ENCODE measurements at places on chromosomes 5 and 9.
A peak's percentile ranks its signal among the peaks of the same experiment; 100 is the strongest.

- DNase-seq = no peak
- peaks cover 4% of the 10 kb centered on the region for H3K27me3 ChIP-seq
- peaks cover 27% of the 10 kb centered on the region for H3K4me1 ChIP-seq
- no peak overlapping the region for H3K27ac ChIP-seq
- peaks cover 2% of the 10 kb centered on the region for H3K36me3 ChIP-seq
Observed at GRCh38 chr9:129595311-129595741, 25.6 kb downstream of the C9orf50 start.

DNA sequence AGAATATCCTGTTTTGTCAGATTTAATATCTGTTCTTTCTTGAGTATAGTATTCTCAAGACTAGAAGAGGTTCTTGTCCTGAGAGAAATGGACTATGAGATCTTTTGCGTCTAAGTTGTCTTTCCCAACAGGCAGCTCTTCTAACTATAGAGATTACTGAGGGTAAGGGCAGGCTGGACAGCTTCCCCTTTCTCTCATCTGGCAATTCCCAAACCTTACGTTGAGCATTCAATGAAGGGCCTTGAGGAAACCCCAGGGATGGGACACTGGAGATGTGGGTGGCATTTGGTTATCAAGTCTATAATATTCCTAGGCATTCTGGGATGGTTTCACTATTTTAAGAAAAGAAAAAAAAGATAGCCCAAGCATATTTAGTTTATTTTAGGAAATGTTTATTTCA is 28.0 kb upstream of the C5orf47 start:
- H3K27me3 ChIP-seq = no peaks in the 10 kb centered on the region
- DNase-seq = no peak
- H3K27ac ChIP-seq = no peak overlapping the region
- peaks cover 3% of the 10 kb centered on the region for H3K4me1 ChIP-seq

DNA sequence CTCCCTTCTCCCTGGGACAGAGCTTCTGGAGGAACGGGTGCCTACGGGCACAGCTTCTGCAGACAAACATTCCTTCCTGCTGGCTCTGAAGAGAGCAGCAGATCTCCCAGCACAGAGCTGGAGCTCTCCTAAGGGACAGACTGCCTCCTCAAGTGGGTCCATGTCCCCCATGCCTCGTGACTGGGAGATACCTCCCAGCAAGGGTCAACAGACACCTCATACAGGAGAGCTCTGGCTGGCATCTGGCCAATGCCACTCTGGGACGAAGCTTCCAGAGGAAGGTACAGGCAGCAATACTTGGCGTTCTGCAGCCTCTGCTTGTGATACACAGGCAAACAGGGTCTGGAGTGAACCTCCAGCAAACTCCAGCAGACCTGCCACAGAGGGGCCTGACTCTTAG is 227.9 kb downstream of the SPATA31D1 start:
- no peak overlapping the region for H3K27ac ChIP-seq
- no peaks in the 10 kb centered on the region for H3K27me3 ChIP-seq
- no peaks in the 10 kb centered on the region for H3K4me1 ChIP-seq
- H3K4me3 ChIP-seq = no peak overlapping the region
- no peak for DNase-seq

DNA sequence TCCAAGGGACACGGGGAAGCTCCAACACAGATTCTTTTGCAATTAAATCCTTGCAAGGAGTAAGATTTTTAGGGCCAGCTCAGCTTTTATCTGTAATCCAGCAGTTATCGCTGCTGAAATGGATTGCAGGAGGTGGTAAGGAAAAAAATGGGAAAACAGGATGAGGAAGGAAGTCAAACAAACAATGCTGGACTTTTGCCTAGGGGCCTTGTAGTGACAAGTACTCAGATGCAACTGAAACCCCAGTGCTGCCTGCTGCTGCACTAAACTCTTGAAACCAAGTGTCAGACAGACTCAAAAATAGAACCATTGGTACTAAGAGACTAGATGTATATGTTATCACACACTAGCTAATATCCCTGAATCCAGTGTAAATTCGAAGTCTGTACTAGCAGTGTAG is 309.2 kb downstream of the CTNND2 start:
- no peaks in the 10 kb centered on the region for H3K27me3 ChIP-seq
- H3K27ac ChIP-seq = no peak overlapping the region
- no peaks in the 10 kb centered on the region for H3K4me1 ChIP-seq
- no peaks in the 10 kb centered on the region for H3K36me3 ChIP-seq
- no peak for DNase-seq

DNA sequence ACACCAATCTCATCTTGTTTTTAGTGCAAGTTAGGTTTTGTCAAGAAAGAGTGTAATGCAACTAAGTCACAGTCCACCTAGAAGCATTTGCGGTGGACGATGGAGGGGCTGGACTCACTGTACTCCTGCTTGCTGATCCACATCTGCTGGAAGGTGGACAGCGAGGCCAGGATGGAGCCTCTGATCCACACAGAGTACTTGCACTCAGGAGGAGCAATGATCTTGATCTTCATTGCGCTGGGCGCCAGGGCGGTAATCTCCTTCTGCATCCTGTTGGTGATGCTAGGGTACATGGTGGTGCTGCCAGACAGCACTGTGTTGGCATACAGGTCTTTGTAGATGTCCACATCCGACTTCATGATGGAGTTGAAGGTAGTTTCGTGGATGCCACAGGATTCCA is 20.2 kb upstream of the SPZ1 start:
- DNase-seq = no peak
- no peak overlapping the region for H3K27ac ChIP-seq
- H3K36me3 ChIP-seq = no peaks in the 10 kb centered on the region

- peaks cover 42% of the 10 kb centered on the region for H3K27me3 ChIP-seq
- H3K36me3 ChIP-seq = no peaks in the 10 kb centered on the region
- H3K4me1 ChIP-seq = peaks cover 5% of the 10 kb centered on the region
- DNase-seq = peak; percentile 59
- no peak overlapping the region for H3K4me3 ChIP-seq
Observed at GRCh38 chr9:121735065-121735792, 83.8 kb downstream of the DAB2IP start.

DNA sequence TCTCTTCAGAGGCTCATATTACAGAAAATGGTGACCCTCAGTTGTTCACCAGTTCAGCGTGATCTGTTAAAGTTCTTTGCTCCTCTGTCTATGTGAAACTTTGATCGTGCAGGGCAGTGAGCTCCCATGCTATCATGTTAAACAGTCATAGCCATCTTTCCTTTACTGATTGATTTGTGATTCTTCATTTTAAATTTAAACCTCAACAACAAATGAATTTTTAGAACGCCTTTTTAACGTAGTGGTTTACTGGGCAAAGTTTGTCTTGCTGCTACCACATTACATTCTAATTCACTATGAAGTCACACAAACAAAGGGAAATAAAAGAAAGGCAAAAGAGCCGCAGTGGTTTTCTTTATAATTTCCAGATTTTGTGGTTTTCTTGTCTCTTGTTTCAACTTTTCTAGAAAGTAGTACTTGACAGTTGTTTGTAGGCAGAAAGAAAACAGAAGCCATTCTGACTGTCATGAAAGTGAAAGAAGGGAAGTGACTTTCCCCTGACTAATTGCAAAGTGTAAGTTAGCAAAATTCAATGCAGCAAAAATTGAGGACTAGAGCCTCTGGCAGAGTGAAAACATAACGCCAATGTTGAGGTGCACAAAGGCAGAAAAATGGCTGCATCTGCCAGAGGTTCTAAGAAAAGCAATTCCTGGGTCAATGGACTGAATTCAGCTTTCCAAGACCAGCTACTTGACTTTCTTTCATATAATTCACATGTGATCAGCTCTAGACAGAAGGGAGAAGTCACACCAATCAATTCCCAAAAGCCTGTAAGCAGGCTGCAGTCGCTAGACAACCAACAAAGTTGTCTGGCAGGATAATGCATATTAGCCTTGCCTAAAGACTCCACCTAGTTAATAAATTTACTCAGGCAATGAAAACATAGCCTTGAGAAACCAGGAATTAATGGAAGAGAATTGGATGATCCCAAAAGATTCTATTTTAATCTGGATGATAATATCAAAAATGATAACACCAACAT is 7.1 kb upstream of the IFNA6 start:
- H3K36me3 ChIP-seq = peaks cover 4% of the 10 kb centered on the region
- peaks cover 14% of the 10 kb centered on the region for H3K4me1 ChIP-seq
- peak overlapping the region; percentile 58 for H3K4me3 ChIP-seq
- H3K27me3 ChIP-seq = peaks cover 50% of the 10 kb centered on the region
- H3K27ac ChIP-seq = peak overlapping the region; percentile 83

DNA sequence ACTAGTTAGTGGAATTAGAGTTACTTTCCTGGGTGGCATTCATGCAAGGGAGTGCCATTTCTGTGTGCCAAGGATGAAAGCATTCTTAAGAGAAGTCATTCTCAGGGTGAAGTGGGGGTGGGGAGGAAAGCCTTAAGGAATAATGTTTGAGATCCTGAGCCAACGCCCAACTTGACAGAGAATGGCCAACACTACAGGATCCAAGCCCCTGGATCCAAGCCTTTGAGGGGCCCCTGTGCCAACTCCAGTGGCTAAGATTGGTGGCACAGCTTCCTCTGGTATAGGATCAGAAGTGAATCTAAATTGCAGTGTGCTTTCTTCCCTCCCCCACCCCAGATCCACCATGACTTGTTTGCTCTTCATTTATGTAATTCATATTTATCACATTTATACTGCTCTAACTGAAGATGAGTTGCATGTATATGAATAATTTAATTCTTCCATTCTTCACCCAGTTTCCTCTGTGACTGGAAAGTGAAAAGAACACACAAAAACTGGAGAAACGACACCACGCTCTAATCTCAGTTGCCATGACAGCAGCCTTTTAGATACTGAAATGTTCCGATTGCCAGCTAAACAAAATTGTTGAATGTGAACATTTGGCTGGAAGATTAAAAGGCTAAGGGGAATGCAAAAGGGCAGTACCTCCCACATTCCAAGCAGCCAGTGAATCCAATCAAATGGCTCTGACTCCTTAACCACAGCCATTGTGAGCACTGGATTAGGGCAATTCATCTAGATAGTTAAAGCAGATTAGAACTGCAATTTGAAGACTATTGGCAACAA is 4.5 kb downstream of the ZNF608 start:
- H3K27me3 ChIP-seq = peaks cover 14% of the 10 kb centered on the region
- no peaks in the 10 kb centered on the region for H3K36me3 ChIP-seq
- no peak overlapping the region for H3K27ac ChIP-seq
- H3K4me3 ChIP-seq = no peak overlapping the region
- H3K4me1 ChIP-seq = peaks cover 2% of the 10 kb centered on the region
- DNase-seq = no peak

- H3K36me3 ChIP-seq = no peaks in the 10 kb centered on the region
- no peaks in the 10 kb centered on the region for H3K27me3 ChIP-seq
- H3K4me3 ChIP-seq = no peak overlapping the region
- no peak for DNase-seq
- no peak overlapping the region for H3K27ac ChIP-seq
Observed at GRCh38 chr9:78562021-78562420, 265.1 kb downstream of the PSAT1 start.

- peak; percentile 68 for DNase-seq
- peak overlapping the region; percentile 96 for H3K4me3 ChIP-seq
- peaks cover 38% of the 10 kb centered on the region for H3K36me3 ChIP-seq
- peaks cover 78% of the 10 kb centered on the region for H3K4me1 ChIP-seq
- peak overlapping the region; percentile 99 for H3K27ac ChIP-seq
- no peaks in the 10 kb centered on the region for H3K27me3 ChIP-seq
Observed at GRCh38 chr5:157269761-157270272, 3.9 kb downstream of the CYFIP2 start.

- no peak overlapping the region for H3K4me3 ChIP-seq
- H3K36me3 ChIP-seq = no peaks in the 10 kb centered on the region
- no peak for DNase-seq
Observed at GRCh38 chr5:36442352-36442751, 140.7 kb upstream of the RANBP3L start.

DNA sequence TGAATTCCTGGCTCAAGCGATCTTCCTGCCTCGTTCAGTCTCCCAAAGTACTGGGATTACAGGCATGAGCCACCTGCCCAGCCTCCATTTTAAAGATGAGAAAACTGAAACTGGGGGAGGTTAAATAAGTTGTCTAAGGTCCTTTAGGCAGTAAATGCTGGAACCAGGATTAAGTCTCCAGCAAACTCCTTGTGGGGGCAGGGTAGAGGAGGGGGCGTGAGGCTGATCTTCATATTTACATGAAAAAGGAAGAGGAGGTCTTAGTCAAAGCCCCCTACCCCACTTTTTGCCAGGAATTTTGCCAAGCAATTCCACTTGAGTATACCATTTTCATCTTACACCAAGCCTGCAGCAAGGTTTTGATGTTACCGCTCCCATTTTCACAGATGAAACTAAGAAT is 76.6 kb upstream of the NR4A3 start:
- H3K36me3 ChIP-seq = no peaks in the 10 kb centered on the region
- H3K4me3 ChIP-seq = no peak overlapping the region
- H3K4me1 ChIP-seq = no peaks in the 10 kb centered on the region
- no peak for DNase-seq
- peaks cover 19% of the 10 kb centered on the region for H3K27me3 ChIP-seq

- no peak overlapping the region for H3K27ac ChIP-seq
- H3K36me3 ChIP-seq = no peaks in the 10 kb centered on the region
- H3K4me1 ChIP-seq = no peaks in the 10 kb centered on the region
Observed at GRCh38 chr9:130373679-130374325, 71.0 kb upstream of the ASS1 start.

- H3K4me1 ChIP-seq = no peaks in the 10 kb centered on the region
- H3K27me3 ChIP-seq = no peaks in the 10 kb centered on the region
- H3K4me3 ChIP-seq = no peak overlapping the region
- no peak for DNase-seq
- H3K36me3 ChIP-seq = no peaks in the 10 kb centered on the region
Observed at GRCh38 chr9:13485068-13485596, 205.6 kb upstream of the MPDZ start.

GRCh38 chr9:7192266-7192665 is 434.5 kb downstream of the KDM4C start:
- DNase-seq = no peak
- H3K36me3 ChIP-seq = peaks cover 1% of the 10 kb centered on the region
- H3K4me1 ChIP-seq = no peaks in the 10 kb centered on the region
- H3K4me3 ChIP-seq = no peak overlapping the region
- H3K27me3 ChIP-seq = no peaks in the 10 kb centered on the region

GRCh38 chr5:65895891-65896290 is 30.5 kb upstream of the ERBIN start:
- H3K27ac ChIP-seq = no peak overlapping the region
- no peaks in the 10 kb centered on the region for H3K4me1 ChIP-seq
- peaks cover 13% of the 10 kb centered on the region for H3K27me3 ChIP-seq
- no peak for DNase-seq
- H3K4me3 ChIP-seq = no peak overlapping the region

DNA sequence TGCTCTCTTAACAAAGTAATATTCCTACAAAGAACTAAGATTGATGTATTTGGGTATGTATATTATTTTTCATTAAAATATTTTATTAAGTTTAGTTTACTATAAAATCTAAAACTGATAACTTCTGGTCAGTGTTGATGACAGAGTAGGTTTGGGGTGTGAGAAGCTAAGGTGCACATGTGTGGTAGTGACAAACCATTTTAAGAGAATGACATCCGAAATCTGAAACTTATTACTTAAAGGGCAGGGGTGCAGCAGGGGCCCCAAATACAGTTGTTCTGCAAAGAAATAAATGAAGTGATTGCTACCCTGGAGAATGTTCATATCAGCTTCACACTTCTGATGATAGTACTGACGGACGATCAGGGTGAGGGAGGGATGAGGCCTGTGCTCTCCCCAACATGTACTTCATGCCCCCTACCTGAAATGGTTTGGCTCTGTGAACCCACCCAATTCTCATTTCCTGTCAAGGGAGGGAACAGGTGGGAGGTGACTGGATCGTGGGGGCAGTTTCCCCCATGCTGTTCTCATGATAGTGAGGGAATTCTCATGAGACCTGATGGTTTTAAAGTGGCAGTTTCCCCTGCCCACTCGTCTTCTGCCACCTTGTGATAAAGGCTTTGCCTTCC is 125.3 kb upstream of the RFX3 start:
- no peaks in the 10 kb centered on the region for H3K36me3 ChIP-seq
- no peak overlapping the region for H3K27ac ChIP-seq
- DNase-seq = no peak
- peaks cover 2% of the 10 kb centered on the region for H3K4me1 ChIP-seq
- H3K4me3 ChIP-seq = no peak overlapping the region

All from activated CD4-positive, alpha-beta T cell treated with anti-CD3 and anti-CD28 coated beads, Interleukin-2, amount 10 ng/mL, durations not matched to agents 24 days and 14 days (primary cell).